Activated naive CD4-positive, alpha-beta T cell treated with Interleukin-2 at 50 U/mL for 16 hours (primary cell): ENCODE measurements at places on chromosomes 6 and 20.
A peak's percentile ranks its signal among the peaks of the same experiment; 100 is the strongest.

DNA sequence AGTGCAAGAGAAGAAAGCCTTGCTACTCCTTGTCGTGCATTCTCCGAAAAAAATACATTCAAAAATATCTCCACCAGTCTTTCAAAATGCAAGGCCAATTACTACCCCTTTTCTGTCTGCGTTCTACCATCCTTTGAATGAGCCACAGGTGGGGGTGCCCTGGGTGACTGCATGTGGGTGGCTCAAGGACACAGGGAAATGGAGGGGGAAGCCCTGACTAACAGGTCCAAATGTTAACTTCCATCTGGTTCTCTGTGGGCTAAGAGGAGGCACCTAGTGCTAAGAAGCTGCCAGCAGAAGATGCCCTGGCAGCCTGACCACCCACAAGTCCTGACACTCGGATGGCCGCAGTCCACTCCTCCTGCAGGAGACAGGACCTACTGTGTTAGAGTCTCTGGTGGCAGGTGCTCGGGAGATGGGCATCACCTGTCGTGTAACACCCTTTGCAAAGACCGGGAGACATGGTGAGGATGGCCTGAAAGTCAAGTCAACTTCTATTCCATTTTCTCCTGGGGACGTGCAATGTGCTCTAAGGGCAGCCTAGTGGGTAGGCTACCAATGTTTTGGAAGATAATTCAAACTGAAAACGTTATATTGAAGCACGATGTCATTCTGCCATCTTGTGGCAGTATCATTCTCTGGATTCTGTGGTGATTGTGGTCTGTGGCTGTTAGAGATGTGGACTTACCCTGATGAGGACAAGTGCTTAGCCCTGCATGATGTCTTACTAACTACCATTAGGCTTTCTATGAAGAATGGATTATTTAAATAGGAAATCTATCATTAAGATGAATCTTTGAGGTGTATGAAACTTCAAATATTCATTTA is 27.4 kb upstream of the IGF2R start:
- DNase-seq, result peak; percentile 25

- DNase-seq, result no peak
These were observed 14.0 kb downstream of the HMGN4 start for GRCh38 chr6:26552205-26552604.

DNA sequence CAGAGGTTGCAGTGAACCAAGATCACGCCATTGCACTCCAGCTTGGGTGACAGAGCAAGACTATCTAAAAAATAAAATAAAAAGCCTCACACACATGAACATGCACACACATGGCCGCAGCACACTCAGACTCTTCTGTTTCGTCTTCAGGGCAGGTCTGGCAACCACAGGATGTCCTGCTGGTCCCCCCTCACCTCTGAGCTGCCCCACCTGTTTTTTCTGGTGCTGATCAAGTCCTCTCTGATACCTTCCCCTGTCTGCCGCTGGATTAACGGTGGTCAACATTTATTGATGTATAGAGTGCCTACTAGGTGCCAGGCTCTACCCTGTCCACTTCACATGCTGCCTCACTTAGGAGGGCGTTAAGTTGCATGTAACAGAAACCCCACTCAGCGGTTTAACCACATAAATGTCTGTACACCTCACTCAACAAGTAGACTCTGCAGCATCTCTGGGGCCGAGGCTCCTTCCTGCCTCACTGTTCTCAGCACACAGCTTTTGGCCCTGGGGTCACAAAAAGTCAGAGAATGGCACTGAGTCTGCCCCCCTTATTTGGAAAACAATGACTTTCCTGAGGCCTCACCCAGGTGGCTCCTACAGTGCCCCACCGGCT is 4.5 kb upstream of the AP5S1 start:
- DNase-seq, result no peak

- no peak for DNase-seq
These were observed 929 bp upstream of the CENPB start for GRCh38 chr20:3787324-3788014.

DNA sequence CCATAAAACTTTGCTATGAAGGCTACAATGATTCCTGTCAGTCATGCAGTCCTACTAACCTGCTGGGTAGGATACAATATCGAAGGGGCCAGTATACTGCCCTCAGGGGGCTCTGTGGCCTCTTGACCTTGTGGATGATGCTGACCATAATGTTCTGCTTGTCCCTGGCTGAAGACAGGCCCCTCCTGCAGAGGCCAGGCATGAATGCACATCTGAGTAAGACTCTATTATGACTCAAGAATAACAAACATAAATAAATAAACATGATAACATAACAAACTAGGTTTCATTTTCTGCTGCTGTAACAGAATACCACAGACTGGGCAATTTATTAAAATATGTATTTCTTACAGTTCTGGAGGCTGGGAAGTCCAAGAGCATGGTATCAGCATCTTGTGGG is 44.0 kb upstream of the POU5F1 start:
- no peak for DNase-seq

DNA sequence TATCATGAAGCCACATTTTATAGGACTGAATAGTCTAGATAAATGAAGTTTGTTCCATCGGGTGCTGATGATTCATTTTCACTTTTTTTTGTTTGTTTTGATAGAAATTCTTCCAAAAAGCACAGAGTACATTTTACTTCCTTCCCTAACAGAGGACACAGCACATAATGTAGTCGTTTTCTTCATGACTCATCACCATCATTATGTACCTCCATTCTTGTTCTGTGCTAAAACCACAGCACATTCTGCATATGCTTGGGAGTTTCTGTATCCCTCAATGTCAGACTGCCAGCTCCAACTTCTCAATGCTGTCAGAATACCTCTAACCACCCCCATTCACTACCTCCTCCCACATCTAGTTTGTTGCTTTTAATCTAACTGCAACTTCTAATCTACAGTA is 1004.9 kb upstream of the ADGRB3 start:
- DNase-seq, result no peak

GRCh38 chr6:140500849-140501248 is 1126.4 kb upstream of the CITED2 start:
- no peak for DNase-seq

GRCh38 chr6:24524805-24525204 is 30.0 kb downstream of the ALDH5A1 start:
- no peak for DNase-seq

DNA sequence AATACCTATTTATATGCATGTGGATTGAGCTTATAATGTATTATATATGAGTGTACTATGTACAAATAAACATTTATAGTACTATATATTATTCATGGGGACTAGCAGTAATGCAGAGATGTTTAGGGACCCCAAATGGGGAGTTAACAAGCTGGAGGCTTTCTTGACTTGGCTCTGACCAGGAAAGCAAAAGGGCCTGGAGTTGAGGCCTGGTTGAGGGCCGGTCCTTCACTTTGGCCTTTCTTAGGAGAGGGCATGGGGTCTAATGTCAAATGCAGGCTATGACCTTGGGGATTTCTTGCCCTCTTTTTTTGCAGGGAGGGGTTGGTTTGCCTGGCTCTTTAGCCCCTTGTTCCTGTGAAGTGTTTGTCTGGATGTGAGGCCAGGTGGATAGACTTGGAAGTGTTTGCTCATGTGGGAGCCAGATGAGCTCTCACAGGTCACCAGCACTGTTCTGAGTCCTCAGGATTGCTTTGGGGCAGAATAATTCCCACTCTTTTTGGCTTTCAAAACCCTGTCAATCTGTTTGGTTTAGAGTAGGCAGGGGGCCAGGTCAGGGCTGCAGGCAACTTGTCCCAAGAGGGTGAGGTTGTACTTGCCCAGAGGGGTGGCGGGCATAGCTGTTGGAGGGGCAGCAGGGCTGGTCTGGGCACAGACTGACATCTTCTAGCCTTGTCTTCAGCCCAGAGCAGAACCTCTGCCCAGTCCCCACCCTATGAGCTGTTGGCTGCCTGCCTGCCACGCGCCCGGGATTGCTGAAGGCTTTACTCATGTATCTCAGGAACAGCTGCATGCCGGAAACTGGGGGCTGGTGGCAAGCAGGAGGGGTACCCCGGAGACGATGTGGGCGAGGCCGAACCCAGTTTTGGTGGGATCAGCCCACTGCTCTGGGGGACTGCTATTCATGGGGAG is 14.6 kb downstream of the TJAP1 start:
- no peak for DNase-seq

- DNase-seq, result no peak
These were observed 16.1 kb downstream of the PPIL1 start for GRCh38 chr6:36858407-36858981.

- peak; percentile 60 for DNase-seq
These were observed 12.3 kb downstream of the HMGN4 start for GRCh38 chr6:26550250-26550993.

DNA sequence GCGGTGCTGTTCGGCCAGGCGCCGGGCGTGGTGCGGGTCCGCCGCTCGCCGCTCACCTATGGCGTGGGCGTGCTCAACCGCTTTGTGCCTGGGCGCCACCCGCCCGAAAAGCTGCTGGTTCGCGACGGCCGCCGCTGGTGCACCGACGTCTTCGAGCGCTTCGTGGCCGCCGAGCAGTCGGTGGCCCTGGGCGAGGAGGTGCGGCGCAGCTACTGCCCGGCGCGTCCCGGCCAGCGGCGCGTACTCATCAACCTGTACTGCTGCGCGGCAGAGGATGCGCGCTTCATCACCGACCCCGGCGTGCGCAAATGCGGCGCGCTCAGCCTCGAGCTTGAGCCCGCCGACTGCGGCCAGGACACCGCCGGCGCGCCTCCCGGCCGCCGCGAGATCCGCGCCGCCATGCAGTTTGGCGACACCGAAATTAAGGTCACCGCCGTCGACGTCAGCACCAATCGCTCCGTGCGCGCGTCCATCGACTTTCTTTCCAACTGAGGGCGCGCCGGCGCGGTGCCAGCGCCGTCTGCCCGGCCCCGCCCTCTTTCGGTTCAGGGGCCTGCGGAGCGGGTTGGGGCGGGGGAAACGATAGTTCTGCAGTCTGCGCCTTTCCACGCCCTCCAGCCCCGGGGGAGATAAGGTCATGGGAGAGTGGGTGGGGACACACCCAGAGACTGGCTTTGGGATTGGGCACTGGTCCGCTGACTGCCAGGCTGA is 15.7 kb downstream of the ADISSP start:
- DNase-seq, result peak; percentile 68

GRCh38 chr20:35093267-35093884 is 769 bp upstream of the TRPC4AP start:
- peak; percentile 44 for DNase-seq

GRCh38 chr20:45209924-45210323 is 3.1 kb downstream of the SEMG1 start:
- no peak for DNase-seq
